ENCODE measurements at places on chromosomes 13 and 19.

DNA sequence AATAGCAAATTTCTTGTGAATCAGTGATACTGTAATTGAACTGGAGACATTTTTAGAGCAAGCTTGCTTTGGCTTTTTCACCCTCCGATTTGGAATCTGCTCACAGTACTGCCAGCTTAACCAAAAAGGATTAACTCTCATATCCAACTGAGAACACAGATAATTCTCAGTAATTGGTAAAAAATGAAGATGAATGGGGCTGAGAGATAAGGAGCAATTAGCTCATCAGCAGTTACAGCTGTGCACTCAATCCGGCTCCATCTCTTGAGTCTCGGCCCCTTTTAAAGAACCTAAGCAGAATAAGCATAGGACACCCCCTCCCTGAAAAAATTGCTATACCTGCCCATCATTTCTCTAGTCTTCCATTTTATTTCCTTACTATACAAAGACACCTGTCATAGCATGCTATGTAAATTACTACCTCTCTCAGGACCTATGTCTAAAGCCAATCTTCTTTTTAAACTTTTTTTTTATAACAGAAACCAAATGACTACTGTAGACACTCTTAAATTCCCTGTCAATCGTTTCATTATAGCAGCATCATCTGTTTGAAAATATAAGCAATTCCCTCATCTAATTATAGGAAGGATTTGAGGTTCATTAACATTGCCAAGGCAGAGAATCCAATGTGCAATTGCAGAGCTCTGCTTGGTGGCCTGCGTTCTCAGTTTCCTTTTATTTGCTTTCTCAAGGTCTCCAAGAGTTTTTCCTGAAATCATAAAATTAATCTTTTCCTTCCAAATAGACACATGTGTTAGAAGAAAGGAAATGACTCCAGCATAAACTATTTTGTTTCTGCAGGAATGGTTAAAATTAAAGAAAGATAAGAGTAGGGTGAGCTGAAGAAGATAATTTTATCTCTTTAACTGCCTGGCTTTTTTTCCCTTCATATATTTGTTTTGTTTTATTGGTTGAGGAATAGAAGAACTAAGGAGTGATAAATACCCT is 242.1 kb downstream of the DACH1 start:
- peak; percentile 12 for DNase-seq
- H3K36me3 ChIP-seq, result no peaks in the 10 kb centered on the region
- H3K27me3 ChIP-seq, result no peaks in the 10 kb centered on the region
- H3K4me1 ChIP-seq, result peaks cover 6% of the 10 kb centered on the region

DNA sequence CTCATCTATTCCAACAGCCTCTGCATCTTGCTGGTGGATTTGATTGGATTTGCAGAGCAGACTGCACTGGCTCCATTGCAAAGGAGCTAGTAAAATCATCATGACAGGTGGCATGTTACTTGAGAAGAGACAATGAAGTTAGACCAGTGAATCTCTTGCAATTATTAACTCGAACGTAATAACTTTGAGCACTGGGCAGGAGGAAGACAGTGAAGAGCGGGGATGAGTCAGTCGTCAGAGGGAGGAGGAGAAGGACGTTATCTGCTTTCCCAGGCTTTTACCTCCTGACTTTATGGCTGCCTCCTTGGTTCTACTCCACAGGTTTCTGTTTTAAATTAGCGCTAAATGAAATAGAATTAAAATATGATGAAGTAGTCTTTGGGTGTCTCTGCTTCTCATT is 257.8 kb upstream of the IPO5 start:
- H3K27me3 ChIP-seq, result no peaks in the 10 kb centered on the region
- DNase-seq, result no peak
- H3K27ac ChIP-seq, result no peak overlapping the region
- no peaks in the 10 kb centered on the region for H3K36me3 ChIP-seq

- DNase-seq, result no peak
- no peak overlapping the region for H3K27ac ChIP-seq
- no peak overlapping the region for H3K4me3 ChIP-seq
Measured at GRCh38 chr19:50599427-50599826, 31.2 kb upstream of the LRRC4B start.

DNA sequence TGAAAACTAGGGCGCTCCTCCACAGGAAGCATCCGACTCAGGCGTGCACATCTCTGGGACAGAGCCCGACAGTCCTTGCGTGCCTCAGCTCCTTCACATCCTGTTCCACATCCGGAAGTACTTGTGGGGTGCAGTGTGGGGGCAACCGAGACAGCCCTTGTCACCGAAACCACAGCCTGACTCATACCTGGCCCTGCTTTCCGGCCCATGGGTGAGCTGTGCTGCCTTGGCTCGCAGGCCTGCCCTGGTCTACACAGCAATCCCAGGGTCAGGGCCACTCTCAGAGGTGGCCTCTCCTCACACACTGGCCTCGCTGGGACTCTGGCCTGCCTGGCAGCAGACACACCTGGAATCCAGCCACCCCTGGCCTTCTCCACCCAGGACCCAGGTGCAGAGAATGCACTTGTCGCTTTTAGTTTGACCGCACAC is 100.4 kb downstream of the STK24 start:
- peak; percentile 92 for DNase-seq
- H3K27ac ChIP-seq, result peak overlapping the region; percentile 68
- H3K4me3 ChIP-seq, result no peak overlapping the region
- H3K27me3 ChIP-seq, result no peaks in the 10 kb centered on the region
- peaks cover 28% of the 10 kb centered on the region for H3K36me3 ChIP-seq
- H3K4me1 ChIP-seq, result peaks cover 19% of the 10 kb centered on the region

DNA sequence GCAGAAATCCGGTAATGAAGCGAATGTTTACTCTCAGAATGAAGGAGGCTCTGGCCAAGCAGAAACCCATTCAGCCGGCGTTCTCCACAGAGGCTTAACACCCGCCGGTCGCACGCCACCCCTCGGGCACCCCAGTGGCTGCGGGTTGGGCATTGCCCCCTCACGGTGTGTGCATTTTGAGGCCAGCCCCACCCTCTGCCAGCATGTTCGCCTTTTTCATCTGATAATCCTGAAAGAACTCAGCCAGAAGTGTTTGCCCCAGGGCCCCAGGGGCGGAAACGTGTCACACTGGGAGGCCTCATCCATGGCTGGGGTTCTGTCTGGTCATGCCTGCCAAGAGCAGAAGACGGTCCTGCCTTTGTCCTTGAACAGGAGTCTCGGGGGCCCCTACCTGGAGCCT is 34.2 kb downstream of the COMP start:
- peaks cover 4% of the 10 kb centered on the region for H3K36me3 ChIP-seq
- no peaks in the 10 kb centered on the region for H3K4me1 ChIP-seq

DNA sequence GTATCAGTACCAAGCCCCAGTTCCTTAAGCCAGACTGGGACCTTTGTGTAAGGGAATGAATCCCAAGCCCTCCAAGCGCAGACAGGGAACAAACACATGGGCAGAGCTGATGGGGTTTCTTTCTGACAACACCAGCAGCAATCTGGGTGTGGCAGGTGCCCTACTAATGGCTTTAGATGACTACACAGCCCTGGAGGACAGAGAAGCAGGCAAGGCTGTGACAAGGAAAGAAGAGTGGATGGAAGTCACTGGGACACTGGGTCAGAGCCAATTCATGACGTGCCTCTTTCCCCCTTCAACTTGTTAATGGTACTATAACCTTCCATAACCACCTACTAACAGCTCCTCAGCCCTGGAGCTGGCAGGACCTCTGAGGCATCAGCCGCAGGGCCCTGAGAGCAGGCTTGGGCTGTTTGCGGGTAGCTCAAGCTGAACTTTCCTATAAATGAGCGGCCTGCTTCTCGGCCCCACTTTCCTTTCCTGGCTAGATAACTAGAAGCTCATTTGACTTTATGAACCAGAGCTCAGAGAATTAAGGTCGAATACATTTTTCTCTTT is 38.9 kb downstream of the RASL11A start:
- no peak overlapping the region for H3K27ac ChIP-seq
- peaks cover 7% of the 10 kb centered on the region for H3K27me3 ChIP-seq
- H3K4me3 ChIP-seq, result no peak overlapping the region
- H3K4me1 ChIP-seq, result peaks cover 10% of the 10 kb centered on the region

GRCh38 chr13:50645092-50645491 is 198.4 kb downstream of the DLEU7 start:
- no peak overlapping the region for H3K27ac ChIP-seq
- no peaks in the 10 kb centered on the region for H3K4me1 ChIP-seq
- H3K4me3 ChIP-seq, result no peak overlapping the region
- no peaks in the 10 kb centered on the region for H3K36me3 ChIP-seq
- no peak for DNase-seq

GRCh38 chr13:50124536-50125303 is 109.5 kb downstream of the KCNRG start:
- peaks cover 7% of the 10 kb centered on the region for H3K4me1 ChIP-seq
- H3K27me3 ChIP-seq, result peaks cover under 1% of the 10 kb centered on the region
- peak overlapping the region; percentile 89 for H3K4me3 ChIP-seq
- H3K27ac ChIP-seq, result peak overlapping the region; percentile 95
- H3K36me3 ChIP-seq, result peaks cover 5% of the 10 kb centered on the region

GRCh38 chr13:50085063-50085462 is 69.8 kb downstream of the KCNRG start:
- peak overlapping the region; percentile 47 for H3K27ac ChIP-seq
- no peaks in the 10 kb centered on the region for H3K27me3 ChIP-seq
- no peaks in the 10 kb centered on the region for H3K4me1 ChIP-seq
- peak; percentile 47 for DNase-seq

DNA sequence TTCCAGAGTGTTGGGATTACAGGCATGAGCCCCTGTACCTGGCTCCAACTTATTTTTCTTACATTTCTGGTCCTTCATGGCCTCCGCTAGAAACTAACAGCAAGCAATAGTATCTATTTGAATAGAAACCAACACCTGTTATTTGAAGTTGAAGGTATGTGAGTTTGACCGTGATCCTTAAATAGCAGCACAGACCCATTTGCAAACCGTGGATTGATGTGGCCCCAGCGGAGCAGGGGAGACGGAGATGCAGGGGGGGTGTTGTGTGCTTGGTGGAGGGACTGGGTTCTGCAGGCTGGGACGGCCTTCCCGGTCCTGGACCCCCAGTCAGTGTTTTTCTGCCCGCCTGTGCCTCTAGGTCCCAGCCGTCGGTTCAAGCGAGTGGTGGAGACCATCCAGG is 16.9 kb downstream of the TMEM150B start:
- no peaks in the 10 kb centered on the region for H3K27me3 ChIP-seq
- DNase-seq, result no peak
- H3K4me1 ChIP-seq, result no peaks in the 10 kb centered on the region

All from IMR-90 (cell line).